Esophagus squamous epithelium (tissue), 5 donors: ENCODE measurements at places on chromosomes 3 and 15.

DNA sequence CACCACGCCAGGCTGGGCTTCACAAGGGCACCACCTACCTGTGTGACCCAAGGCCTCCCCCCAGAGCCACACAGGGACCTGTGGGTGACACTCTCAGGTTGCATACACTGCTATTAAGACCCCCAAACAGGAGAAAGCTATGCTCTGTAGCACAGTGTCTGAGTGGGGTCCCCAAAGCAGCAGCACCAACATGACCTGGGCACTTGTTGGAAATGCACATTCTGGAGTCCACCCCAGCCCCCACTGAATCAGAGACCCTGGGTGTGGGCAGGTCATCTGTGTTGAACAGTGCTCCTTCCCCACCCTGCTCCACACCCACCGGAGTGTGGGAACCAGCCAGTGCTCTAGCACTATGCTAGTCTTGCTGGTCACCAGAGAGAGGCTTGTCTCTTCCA lies 76.1 kb downstream of the ADAMTS17 start:
- H3K4me1 ChIP-seq, result no peaks in the 10 kb centered on the region
- no peak overlapping the region for H3K4me3 ChIP-seq
- DNase-seq, result no peak
- H3K27ac ChIP-seq, result no peak overlapping the region
- H3K27me3 ChIP-seq, result no peaks in the 10 kb centered on the region

DNA sequence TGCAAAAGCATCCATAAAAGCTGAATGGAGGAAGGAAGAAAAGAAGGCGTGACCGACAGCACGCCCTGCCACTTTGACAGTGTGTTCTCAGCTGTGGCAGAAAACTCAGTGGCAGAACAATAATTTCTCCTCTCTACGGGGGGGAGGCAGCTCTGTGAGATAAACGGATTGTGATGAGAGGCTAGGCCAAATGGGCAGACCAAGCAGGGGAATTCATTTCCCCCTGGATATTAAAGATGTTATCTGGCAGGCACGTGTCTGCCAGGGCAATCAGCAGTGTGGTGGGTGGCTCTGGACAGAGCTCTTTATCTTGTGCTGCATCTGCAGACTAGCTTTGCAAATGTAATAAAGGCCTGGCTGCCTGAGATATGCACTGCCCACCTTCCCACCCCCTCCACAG lies 1.9 kb upstream of the RMDN3 start:
- no peaks in the 10 kb centered on the region for H3K27me3 ChIP-seq
- no peak overlapping the region for H3K27ac ChIP-seq
- H3K4me3 ChIP-seq, result no peak overlapping the region
- no peaks in the 10 kb centered on the region for H3K36me3 ChIP-seq

- H3K36me3 ChIP-seq, result no peaks in the 10 kb centered on the region
- no peaks in the 10 kb centered on the region for H3K27me3 ChIP-seq
- H3K27ac ChIP-seq, result no peak overlapping the region
- H3K4me3 ChIP-seq, result no peak overlapping the region
These were observed 390.4 kb downstream of the ZBTB20 start for GRCh38 chr3:114756506-114757279.

DNA sequence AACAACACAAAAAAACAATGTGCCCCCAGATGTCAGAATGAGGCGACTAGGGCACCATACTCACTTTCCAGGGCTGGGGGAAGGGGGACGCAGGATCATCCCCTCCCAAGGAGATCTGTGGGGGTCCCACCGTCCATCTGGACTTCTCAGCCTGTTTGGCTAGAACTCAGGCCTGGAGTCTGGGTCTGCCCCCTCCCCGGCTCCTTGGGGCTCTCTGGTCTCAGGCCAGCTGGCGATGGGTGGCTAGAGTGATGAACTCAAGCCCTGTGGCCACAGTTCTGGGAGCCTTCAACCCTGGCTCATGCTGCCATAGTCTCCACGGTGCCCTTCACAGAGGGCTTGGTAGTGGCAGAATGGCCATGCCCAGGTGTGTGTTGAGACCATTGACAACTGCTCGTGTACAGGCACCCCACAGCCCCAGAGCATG lies 13.6 kb downstream of the ZBTB47 start:
- H3K36me3 ChIP-seq, result no peaks in the 10 kb centered on the region
- H3K27me3 ChIP-seq, result no peaks in the 10 kb centered on the region
- no peak overlapping the region for H3K4me3 ChIP-seq
- peaks cover 10% of the 10 kb centered on the region for H3K4me1 ChIP-seq
- H3K27ac ChIP-seq, result no peak overlapping the region
- no peak for DNase-seq

DNA sequence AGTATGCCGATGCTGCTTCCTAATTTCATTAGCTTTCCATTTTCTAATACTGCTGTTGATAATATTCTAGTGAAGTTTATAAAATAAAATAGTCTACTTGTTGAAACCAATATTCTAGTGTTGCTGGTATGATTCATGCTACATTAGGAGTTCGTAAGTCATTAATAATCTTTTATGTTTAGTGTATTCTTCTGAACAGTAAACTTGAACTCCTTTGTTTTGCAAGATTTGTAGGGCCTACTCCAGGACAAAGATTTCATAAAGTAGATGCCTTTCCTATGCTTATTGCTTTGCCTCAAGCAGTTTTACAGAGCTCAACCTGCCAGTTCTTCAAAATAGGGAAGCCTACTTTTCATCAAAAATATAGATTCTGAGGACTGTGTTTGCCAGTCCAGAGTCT lies 111.5 kb downstream of the RSRC1 start:
- H3K4me1 ChIP-seq, result no peaks in the 10 kb centered on the region
- DNase-seq, result no peak
- H3K36me3 ChIP-seq, result no peaks in the 10 kb centered on the region

DNA sequence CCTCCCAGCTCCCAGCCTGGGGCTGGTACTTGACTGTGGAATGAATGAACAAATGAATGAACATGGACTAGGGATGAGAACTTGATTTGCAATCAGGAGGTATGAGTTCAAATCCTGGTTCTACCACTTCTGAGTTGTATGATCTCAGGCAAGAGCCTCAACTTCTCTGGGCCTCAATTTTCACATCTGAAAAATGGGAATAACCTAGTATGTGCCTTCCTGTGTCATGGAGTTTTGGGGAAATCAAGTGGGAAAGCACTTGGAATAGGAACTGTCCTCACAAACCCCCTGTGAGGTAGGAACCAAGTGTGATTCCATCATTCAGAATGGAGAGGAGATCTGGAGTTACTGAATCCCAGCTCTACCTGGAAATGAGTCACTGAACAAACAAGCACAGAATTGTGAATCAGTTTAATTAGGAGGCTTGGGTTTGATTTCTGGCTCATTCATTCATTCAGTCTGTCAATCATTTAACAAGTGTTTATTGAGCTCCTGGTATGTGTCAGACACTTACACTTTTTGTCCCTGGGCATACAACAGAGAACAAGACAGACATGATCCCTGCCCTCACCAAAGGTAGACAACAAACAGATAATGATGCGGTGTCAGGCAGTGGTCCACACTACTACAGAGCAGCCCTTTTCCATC lies 29.7 kb downstream of the DNASE1L3 start:
- no peak overlapping the region for H3K4me3 ChIP-seq
- DNase-seq, result no peak
- peaks cover 24% of the 10 kb centered on the region for H3K4me1 ChIP-seq
- no peaks in the 10 kb centered on the region for H3K27me3 ChIP-seq
- no peaks in the 10 kb centered on the region for H3K36me3 ChIP-seq

DNA sequence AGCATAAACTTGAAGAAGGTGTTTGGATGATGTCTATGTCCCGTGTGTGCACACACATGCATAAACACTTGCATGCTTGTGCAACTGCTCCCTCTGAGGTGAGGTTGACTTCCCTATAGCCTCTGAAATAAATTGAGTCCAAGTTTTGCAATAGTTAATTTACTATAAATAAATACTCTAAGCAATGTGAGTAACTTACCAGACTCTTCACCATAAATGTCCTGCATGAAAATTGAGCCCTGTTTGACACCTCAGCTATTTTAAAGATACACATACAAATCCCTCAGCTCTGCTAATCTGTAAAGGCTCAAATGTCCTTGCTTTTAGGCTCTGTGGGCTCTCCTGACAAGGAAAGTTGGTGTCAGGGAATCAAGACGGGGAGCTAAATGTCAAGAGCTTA lies 37.1 kb downstream of the GJD2 start:
- H3K4me1 ChIP-seq, result no peaks in the 10 kb centered on the region
- H3K4me3 ChIP-seq, result no peak overlapping the region
- H3K27ac ChIP-seq, result no peak overlapping the region

- H3K36me3 ChIP-seq, result no peaks in the 10 kb centered on the region
- H3K4me3 ChIP-seq, result no peak overlapping the region
- H3K4me1 ChIP-seq, result no peaks in the 10 kb centered on the region
- DNase-seq, result no peak
- H3K27me3 ChIP-seq, result no peaks in the 10 kb centered on the region
These were observed 44.5 kb upstream of the MYO5C start for GRCh38 chr15:52340093-52340492.

DNA sequence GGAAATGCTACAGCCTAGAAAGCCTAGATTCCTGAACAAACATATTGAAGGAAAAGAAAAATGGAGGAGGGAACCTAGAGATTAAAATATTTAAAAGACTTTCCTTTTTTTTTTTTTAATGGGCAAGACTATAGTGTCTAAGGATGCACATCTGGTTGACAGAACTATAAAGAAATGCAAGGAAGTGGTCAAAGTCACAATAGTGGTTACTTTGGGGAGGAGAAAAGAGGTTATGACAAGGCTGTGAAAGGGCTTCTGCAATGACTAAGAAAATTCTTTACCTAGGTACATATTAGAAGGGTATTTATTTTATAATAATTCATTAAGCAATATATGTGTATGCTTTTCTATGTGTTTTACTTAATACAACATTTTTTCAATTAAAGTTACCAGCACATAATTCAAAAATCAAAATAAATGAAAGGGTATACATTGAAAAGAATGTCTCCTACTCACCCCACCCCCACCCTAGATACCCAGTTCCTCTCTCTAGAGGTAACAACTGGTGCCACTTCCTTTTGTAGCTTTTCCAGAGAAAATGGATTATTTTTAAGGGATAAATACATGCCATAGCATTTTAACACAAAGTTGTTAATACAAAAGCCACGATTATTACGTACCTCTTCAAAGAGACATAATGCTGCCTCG lies 70.1 kb downstream of the HERC1 start:
- peaks cover 6% of the 10 kb centered on the region for H3K36me3 ChIP-seq
- peaks cover 16% of the 10 kb centered on the region for H3K4me1 ChIP-seq
- H3K27ac ChIP-seq, result no peak overlapping the region
- DNase-seq, result no peak
- H3K27me3 ChIP-seq, result no peaks in the 10 kb centered on the region

DNA sequence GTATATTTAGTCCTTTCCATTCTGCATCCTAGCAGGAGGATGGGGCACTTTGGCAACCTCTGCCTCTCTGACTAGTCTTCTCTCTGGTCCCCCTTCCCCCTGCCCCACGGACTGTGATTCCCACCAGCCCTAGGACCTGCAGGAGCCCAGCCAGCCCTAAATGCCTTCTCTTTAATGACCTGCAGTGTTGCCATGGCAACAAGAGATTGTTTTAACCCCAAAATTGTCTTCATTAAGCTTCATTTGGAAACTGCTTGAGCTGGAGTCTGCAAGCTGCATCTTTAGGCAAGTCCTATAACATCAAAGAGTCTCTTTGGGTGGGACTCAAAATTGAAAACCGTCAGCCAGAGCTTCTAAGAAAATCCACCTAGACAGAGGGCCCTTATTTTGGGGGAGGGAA lies 59.7 kb upstream of the ANKRD34C start:
- H3K4me1 ChIP-seq, result no peaks in the 10 kb centered on the region
- no peak for DNase-seq
- no peak overlapping the region for H3K27ac ChIP-seq
- no peaks in the 10 kb centered on the region for H3K36me3 ChIP-seq
- H3K4me3 ChIP-seq, result no peak overlapping the region

- DNase-seq, result no peak
- H3K4me3 ChIP-seq, result peak overlapping the region; percentile 75
- H3K27ac ChIP-seq, result peak overlapping the region; percentile 86
- H3K4me1 ChIP-seq, result peaks cover 9% of the 10 kb centered on the region
- no peaks in the 10 kb centered on the region for H3K36me3 ChIP-seq
- H3K27me3 ChIP-seq, result no peaks in the 10 kb centered on the region
These were observed 51.6 kb upstream of the BLM start for GRCh38 chr15:90665288-90666134.
